ENCODE measurements at places on chromosomes 2 and 18.

GRCh38 chr2:10911291-10912075 is at the start of gene KCNF1:
TSS of gene KCNF1 (plus strand) at chr2:10911934. CDS start at chr2:10912427, 493 bp downstream.
- DNase-seq, result no peak

GRCh38 chr2:128236491-128237035 is 82.1 kb downstream of the HS6ST1 start:
- no peak for DNase-seq

GRCh38 chr2:159775021-159775420 is 23.0 kb downstream of the CD302 start:
- no peak for DNase-seq

DNA sequence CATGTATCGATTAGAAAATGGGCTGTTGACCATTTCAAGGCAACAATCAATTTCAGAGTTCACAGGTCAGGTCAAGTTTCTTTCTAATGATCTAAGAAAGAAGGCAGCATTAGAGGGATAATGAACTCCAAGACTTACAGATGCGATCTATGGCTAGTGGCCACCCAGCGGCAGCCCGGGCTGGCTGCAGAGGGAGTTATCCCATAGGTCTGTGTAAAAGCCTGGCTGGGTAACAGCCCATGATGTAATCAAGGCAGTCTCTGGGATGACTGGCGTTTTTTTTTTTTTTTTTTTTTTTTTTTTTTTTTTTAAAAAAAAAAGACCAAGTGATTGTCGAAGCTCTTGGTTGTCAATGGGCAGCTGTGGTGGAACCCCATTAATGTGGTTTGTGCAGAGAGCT is 171.1 kb upstream of the SKOR2 start:
- DNase-seq, result no peak

GRCh38 chr2:9217838-9218770 is 11.5 kb downstream of the ASAP2 start:
- DNase-seq, result no peak

- no peak for DNase-seq
These were observed 8.5 kb downstream of the ESPNL start for GRCh38 chr2:238108423-238109183.

GRCh38 chr18:58067601-58068000 is 23.6 kb downstream of the NEDD4L start:
- DNase-seq, result no peak

- DNase-seq, result no peak
These were observed 79.8 kb upstream of the SPATS2L start for GRCh38 chr2:200226451-200227426.

GRCh38 chr2:201191132-201191875 is 8.4 kb downstream of the CASP10 start:
- DNase-seq, result no peak

- DNase-seq, result no peak
These were observed 76.2 kb downstream of the WDR7 start for GRCh38 chr18:56727399-56727798.

- DNase-seq, result no peak
These were observed 78.5 kb downstream of the UGGT1 start for GRCh38 chr2:128169497-128169896.

DNA sequence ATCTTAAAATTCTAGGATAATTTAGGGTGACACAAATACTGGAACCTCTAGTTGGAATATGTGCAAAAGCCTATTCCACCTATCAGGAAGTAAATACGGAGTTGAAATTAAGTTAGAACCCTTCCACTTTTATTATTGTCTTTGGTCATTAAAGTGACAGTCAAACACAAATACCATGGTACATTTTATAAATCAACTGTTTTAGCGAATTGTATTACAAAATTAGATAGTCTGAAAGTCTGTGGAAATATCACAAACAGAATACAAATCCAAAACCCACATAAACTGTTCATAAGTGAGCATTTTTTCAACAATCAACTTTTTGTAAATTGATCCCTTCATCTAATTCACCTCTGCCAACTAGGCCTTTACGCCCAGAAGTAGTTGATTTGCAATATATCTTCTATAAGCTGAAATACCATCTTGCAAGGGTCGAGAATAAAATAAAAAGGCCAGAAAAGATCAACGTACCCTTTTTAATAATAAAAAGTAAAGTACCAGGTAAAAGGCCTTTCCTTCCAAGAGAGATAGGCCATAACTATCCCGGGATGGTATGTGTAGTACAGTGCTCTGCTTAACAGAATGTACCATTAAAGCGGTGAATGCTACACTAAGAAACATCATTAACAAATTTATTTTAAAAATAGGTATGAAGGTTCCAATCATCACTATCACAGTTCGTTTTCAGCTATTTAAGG is 1.3 kb downstream of the USP34 start:
- no peak for DNase-seq

DNA sequence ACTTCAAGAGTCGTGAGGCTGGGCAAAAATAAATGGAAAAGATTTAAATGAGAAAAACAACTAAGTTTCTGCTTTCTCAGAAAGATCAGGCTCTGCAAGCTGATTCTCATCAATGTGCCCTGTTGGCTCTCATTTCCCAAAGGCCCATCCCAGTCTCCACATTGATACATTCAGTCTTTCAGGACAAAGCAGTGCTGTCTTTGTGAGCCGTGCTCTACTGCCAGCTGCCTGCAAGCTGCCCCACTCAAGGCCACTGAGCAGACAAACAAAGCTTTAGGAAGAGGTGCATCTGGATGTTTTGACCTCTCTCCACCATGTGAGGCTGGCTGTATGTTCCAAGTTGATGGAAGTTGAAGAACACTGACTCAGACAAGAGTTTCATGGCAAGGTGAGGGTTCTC is 48.8 kb downstream of the FSHR start:
- no peak for DNase-seq

GRCh38 chr18:30687501-30687900 is 355.0 kb downstream of the DSC3 start:
- no peak for DNase-seq

GRCh38 chr18:48300463-48300961 is 108.7 kb downstream of the ZBTB7C start:
- no peak for DNase-seq

- no peak for DNase-seq
These were observed 2.8 kb downstream of the GULP1 start for GRCh38 chr2:188294352-188294926.

DNA sequence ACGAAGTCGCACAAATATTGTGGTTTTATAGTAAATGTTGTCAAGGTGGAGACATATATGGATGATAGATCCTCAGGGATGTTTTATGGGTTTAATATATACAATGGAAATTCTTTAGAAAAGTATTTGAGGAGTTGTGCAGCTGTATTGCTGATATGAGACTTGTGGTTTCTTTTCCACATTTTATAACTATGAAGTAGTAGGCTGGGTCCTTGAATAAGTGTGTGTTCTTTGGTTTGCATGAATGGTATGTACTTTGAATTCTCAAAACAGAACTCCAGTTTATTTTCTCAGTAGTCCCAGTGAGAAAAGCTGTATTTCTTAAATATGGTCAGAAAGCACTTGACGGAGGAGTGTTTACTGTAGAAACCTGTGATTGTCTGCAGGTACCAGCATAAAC is 42.4 kb downstream of the PLCL1 start:
- DNase-seq, result no peak

GRCh38 chr18:76345901-76346300 is 149.1 kb downstream of the ZNF516 start:
- no peak for DNase-seq

DNA sequence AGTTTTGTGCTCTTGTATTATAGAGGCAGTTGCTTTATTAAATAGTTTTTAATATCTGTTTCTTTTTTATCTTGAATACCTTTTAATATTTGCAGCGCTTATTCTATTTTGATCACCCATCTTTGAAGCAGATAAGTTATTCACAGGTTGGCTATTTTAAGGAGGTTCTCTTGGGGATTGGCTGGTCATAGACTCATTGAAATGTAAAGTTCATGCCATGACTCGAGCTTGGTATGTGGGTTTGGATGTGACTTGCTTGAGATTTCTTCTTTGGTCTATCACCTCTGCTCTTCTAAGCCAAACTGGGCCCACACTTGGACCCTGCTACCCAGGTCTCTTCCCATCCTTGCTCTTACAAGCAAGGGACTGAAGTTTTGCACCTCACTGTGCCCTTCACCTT is 33.6 kb downstream of the FARP2 start:
- no peak for DNase-seq

DNA sequence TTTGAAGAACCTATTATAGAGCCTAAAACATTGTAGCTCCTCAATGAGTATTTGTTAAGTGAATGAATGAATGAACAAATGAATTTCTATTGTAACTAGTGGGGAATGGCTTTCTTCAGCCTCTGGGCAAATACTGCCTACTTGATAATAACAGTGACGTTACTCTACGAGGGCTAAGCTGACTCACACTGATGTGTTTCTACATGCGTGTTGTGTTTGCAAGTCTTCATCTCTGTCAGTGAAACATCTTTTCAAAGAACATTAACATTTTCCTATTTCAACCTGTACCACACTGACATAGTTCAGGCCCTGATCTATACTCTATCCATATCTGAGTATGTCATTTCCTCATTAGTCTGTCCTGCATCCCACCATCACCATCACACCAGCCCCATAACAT is 319.9 kb upstream of the ACVR2A start:
- no peak for DNase-seq

DNA sequence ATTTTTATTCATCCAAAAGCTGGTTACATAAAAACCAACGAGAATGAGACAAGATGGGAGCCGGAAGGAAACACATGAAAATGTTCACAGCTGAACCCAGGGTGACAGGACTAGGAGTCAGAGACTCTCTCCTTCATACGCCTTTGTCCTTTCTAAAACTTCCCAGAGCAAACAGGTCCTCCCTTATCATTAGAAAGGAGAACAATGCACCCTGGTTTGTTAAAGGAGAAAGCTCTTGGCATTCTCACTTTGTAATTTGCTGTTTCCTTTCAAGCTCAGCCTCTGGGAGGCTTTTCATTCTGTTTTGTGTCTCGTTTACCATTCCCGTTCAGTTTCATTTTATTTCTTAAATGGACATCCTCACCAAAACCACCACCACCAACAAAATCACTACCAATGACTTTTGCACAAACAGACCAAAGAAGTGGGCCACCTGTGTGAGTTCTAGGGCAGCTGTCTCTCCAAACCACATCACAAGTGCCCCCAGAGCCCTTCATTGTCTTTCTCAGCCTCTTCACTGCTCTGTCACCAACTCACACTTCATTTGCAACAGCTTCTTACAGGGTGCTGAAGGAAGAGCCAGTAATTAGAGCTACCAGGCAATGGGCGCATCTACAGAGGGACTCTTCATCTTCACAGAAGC is 105.3 kb downstream of the HDAC4 start:
- no peak for DNase-seq

- no peak for DNase-seq
These were observed 459.7 kb downstream of the CDH2 start for GRCh38 chr18:27717250-27717649.

- DNase-seq, result no peak
These were observed 69.2 kb downstream of the NABP1 start for GRCh38 chr2:191747170-191747530.

DNA sequence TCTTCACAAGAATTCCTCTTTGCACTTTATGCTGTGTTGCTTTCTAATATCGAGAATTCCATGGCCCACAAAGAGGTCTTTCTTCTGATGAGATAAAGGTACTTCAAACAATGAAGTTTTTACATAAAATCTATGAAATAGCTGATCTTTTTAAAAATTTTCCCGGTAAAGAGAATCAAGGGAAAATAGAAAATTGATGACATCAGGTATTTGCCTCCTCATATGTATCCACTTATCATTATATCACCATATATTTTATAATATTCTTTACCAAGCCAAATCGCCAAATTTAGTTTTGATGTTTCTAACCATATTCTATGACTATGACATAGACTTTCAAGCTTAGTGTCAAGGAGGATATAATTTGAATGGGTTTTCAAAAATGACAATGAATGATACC is 139.8 kb downstream of the CHST9 start:
- no peak for DNase-seq

DNA sequence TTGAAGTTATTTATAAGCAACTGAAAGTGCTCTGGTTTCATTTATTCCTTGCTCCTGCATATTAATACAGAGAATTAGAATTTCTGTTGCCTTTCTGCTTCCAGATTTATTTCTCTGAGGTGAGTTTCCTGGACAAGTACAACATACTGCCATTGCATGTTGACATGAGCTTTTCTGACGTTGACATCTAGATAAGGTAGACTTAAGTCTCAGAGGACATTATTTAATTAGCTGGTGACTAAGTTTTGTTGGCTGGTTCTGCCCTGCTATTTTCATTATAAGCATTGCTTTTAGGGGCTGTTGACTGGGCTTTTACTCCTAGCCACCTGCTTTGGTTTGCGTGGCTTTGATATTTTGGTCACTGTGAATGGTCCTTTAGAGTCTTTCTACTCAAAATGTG is 282.9 kb upstream of the SPRED2 start:
- DNase-seq, result no peak

DNA sequence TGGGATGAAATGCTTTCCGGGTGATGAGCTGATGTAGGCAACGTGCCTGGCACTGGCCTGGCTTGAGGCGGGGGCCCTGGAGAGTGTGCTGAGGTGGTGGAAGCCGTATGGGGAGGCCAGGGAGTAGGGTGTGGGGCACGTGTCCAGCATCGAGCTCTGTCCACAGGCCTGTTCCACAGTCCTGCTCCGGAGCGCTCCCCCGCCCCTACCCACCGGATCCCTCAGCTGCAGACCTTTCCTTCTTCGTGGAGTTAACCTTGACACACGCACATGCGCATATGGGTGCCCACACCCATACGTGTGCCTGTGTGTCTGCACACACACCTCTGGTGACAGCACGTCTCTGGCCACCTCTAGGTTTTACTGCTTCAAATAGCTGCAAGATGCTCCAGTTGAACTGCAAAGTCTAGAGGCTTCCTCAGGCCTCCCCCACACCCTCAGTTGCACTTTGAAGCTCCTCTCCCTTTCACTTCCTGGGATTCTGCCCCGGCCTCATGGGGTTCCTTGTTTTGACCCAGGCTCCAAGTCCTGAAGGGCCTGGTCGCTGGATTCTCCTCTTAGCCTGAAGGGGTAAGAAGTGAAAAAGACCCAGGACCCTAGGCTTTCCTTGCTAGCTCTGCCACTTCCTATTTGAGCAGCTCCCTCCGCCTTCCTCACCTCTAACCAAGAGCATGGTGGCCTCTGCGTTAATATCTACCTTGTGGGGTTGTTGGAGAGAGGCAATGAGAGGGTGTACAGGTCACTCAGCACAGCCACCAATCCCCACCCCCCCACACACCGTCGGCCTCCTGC is 49.5 kb downstream of the INHBB start:
- DNase-seq, result no peak

- no peak for DNase-seq
These were observed 45.3 kb downstream of the SCTR start for GRCh38 chr2:119478978-119479295.

All from activated gamma-delta T cell treated with anti-CD3 and anti-CD28 coated beads, Interleukin-2, amount 50 U/mL, for 16 hours (primary cell).